Skin of body (tissue), 3 donors: ENCODE measurements at places on chromosomes 6 and 20. TPM values are rescaled to one million over a fixed set of nuclear protein-coding genes. Genes with fewer than 3 reads are reported as not detected.

C4A gene
- total RNA-seq: 5.8 TPM

ZFP57 gene
- 0.59 TPM for total RNA-seq

UBD gene
- not detected for total RNA-seq

FAM209B gene
- not detected for total RNA-seq

DDO gene
- total RNA-seq: 1.3 TPM

ADGB gene
- total RNA-seq: 0.10 TPM

LSM2 gene
- total RNA-seq: 21.0 TPM
